NCI-H2107 (cell line): ENCODE measurements at places on chromosomes 5 and 9.
A peak's percentile ranks its signal among the peaks of the same experiment; 100 is the strongest.

DNA sequence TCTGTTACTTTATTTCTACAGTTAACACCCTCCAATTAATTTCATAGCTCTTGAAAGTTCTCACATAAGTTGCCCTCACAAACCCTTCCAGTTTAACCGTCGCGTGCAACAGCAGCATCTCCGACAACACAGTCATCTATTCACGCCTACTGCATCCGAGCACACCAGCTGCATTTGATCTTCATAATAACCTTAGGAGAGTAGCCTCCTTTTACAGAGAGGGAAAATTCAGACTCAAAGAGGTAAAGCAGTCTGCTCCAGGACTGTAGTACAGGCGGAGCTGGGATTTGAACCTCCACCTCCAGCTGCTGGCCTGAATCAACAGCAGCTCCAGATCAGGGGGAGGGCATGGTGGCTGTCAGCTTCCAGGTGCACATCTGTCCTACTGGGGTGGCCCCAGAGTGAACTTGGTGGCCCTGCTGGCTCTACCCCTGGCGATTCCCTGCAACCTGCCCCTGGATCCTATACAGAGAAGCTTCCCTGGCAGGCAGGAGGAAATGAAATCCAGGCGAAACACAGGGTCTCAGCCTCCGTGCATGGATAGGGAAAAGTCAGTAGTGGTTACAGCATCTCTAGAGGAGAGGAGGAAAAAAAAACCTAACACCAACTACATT, 71.6 kb upstream of the UNC5A start:
- no peak for DNase-seq

GRCh38 chr5:6584727-6585126, 48.1 kb downstream of the NSUN2 start:
- no peak for DNase-seq

DNA sequence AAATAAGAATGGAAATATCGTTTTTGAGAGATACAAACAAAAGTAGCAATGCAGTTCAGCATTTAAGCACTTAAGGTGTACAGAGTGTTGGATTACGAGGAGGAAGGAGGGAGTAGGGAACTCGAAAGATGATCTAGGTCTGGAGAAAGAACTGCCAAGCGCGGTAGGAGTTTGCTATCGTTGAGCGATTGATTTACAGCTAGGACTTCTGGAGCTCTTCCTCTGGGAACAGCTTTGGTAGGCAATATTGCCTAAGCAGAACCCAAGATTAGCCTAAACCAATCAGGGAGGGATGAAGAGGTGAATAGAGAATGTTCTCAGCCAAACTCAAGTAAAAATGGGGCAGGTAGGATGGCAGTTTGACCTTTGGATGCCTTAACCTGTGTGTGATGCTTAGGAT, 965 bp downstream of the CLTA start:
- no peak for DNase-seq

DNA sequence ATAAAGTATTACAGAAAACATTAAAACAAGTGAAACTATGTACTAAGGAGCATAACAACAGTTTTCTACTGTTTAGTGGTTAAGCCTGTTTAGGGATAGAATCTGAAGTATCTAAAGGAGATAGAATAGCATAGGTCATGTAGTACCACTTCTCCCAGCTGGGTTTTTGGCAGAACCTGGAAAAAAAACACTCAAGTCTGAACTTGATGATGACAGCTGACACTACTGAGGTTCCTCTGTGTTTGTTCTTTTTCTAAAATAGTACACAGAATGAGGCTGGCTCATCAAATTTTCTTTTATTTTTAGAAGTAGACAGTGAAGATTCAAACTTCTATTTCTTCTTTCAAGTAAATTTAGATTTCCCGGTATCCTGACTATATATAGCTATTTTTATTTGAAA, 203.8 kb upstream of the ACO1 start:
- DNase-seq = no peak

DNA sequence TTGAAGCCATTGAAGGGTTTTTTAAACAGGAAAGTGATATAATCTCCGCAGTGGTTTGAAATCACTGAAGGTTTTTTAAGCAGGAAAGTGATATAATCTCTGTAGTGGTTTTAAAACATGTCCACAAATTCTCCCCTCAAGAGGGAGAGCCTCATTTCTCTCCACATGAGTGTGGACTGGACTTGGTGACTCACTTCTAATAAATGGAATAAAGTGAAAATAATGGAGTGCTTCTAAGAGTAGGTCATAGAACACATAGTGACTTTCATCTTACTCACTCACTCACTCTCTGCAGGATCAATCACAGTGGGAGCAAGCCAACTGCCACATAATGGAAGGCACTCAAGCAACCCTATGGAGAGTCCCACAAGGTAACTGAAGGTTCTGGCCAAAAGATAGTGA, 12.0 kb downstream of the CTNNAL1 start:
- no peak for DNase-seq

DNA sequence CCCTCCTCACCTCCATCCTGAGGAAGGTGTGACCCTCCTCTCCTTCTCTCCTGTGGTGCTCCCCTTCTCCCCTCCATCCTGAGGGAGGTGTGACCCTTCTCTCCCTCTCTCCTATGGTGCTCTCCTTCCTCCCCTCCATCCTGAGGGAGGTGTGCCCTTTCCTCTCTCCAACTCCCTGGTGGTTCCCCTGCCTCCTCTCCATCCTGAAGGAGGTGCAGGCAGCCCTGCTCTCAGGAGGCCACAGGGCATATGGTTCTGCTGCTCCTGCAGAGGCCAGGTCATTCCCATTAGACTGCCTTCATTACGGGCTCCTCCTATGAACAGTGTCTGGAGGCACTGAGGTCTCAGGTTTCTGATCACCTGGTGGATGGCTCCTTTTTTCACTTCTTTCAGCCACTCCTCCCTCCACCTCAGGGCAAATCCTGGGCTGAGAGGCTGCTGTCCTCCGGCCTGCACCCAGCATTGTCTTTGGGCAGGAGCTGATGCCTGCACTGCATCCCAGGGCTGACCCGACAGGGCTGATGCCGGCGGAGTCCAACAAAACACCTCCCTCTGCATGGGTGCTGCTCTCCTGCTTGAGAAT, 197.1 kb downstream of the MED10 start:
- peak; percentile 19 for DNase-seq

GRCh38 chr5:80754900-80755299, 100.1 kb upstream of the DHFR start:
- peak; percentile 6 for DNase-seq

DNA sequence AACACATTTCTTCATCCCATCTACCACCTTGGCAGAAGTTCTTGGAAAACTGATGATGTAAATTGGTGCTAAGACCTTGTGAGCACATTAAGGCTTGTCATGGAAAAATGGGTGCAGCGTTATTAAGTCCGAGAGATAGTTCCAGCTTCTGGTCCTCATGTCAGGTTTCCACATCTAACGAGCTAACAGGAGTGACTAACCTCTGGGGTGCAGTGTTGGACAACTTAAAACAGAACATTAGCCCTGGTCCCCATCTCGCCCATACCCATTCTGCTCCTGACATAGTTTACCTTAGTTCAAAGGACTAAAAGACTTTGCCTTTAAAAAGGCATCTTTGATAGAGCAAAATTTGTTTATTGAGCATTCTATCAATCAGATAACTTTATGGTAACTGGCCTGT, 128.0 kb downstream of the SLC1A3 start:
- DNase-seq = no peak

DNA sequence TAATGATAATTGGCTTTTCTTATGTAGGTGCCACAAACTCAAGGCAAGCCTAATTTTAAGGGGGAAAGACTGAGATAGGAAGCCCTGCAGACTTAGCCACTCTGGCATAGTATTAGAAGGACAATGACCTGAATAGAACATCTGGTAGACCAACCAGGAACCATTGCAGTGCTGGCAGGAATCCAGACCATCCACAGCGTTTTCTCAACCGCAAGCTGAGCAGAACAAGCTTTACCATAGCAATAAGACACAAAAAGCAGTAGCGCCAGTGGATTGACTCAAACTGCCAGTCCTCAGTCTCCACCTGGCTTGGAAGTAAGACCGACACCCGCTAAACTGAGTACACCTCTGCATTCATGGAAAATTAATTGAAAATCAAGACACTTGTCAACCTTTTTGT, 141.3 kb upstream of the LPAR1 start:
- no peak for DNase-seq

DNA sequence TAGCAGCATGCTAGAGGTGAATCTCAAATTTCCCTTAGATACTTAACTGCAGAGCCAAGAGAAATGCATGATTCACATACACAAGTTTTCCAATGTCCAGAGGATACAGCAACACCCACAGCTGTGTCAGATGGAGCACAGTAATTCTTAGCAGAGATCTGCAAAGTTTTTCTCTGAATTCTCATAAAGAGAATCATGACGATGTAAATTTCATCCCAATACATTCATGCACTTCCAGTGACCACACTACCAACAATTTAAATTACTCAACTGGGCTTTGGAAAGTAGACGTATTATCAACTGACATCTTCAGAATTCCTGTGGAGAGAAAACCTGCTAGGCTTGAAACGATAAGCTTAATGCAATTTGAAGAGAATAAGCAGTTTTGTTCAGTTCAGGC, 378.8 kb upstream of the TLE4 start:
- DNase-seq = no peak

DNA sequence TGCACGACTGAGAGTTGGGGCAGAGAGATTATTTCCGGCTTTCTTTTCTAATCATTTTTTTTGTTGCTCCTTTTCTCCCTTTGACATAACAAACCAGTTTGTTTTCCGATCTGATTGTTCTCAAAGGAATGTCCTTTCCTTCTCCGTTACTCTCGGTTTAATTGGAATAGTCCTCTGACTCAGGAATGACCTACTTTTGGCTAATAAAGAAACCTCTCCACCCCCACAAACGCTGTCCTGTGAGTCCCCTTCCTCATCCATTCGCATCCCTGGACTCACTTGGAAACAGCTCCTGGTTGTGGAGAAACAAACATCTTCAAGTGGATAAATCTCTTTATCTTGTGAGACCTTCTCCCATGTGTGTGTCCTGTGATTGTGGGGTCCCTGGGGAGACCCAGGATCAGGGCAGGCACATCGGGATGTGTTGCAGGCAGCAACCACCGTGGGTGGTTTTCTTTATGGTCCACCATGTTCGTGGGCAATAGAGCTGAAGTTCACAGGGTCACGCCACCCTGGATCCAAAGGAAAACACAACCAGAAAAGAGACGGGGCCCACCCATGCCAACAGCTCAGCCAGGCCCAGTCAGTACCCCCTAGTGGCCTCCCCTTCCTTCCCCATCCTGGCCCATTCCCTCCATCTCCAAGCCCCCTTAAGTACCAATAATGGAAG, 45.2 kb upstream of the NEK6 start:
- DNase-seq = no peak

DNA sequence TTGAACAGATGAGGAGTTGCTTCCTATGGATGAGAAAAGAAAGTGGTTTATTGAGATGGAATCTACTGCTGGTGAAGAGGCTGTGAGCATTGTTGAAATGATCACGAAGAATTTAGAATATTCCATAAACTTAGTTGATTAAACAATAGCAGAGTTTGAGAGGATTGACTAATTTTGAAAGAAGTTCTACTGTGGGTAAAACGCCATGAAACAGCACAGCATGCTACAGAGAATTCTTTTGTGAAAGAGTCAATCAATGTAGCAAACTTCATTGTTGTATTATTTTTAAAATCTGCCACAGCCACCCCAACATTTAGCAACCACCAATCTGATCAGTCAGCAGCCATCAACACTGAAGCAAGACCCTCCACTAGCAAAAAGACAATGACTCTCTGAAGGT, 309.1 kb downstream of the SPOCK1 start:
- DNase-seq = no peak

DNA sequence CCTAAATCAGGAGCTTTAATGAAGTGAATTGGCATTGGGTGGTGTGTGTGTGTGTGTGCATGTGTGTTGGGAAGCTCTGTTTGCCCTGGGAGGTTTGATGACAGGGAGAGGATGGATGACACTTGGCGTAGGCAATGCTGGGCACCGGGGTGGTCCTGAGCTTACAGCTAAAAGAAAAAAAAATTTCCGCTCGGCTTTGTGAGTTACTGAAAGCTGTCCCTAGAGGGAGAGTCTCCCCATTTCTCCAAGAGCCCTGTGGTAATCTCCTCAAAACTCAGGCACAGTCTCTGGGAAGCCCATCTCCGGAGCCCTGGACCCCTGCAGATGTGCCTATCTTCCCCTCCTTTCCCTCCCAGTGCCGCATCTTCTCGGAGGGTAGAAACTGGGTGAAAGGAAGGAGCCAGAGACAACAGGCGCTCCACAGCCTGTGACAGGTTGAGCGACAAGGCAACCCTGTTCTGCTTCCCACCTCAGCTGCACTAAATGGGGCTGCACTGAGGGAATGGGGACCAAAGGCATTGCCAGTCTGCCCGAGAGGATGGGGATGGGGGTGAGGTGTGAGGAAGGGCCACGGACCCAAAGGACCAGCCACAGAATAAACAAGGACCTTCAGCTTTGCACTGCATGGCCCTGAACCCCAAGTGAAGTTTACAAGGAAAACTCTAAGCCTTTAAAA, 35.8 kb upstream of the TIFAB start:
- DNase-seq = no peak

- DNase-seq = no peak
Observed at GRCh38 chr9:4501147-4501507, 10.9 kb downstream of the SLC1A1 start.

DNA sequence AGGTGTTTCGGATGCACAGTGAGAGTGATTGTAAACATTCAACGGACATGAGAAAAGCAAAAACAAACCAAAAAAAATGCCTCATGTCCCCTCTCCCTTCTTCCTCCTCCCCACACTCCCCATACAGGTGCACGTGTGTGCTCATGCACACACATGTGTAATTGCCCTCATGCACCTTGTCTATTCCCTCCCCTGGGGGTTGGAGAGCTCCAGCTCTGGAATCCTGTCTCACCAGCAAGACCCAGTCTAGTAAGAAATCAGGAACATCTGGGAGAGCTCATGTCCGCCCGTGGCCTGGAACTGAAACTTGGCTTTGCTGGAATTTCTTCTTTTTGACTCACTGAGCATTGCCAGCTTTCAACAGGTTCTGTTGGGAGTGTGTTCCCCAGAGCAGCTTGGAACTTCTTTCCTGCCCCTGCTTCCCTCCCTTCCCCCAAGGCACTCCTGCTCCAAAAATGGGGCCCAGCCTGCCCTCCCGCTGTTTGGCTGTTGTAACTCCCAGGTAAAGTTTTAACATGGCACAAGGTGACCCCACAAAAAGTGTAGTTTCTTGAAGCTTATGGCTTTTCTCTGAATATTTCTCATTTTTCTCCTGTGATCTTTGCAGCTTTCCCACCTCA, 190.1 kb downstream of the NR3C1 start:
- no peak for DNase-seq

- DNase-seq = no peak
Observed at GRCh38 chr9:108117795-108118194, 628.2 kb upstream of the KLF4 start.
